ENCODE measurements at places on chromosomes 7 and 10. TPM values are rescaled to one million over a fixed set of nuclear protein-coding genes. Genes with fewer than 3 reads are reported as not detected.

Gene COA1
- total RNA-seq, result 47.3 TPM

Gene MYO1G
- total RNA-seq, result 0.25 TPM

Gene SPDYE5
- total RNA-seq, result not detected

Gene CCL24
- not detected for total RNA-seq

Gene FUOM
- 25.6 TPM for total RNA-seq

Gene ENTPD1
- total RNA-seq, result 3.5 TPM

Gene GIMAP2
- total RNA-seq, result 35.7 TPM

Gene EVX1
- not detected for total RNA-seq

Gene ASAH2
- total RNA-seq, result 0.64 TPM

Gene PBLD
- 2.5 TPM for total RNA-seq

Gene EPHB4
- total RNA-seq, result 146 TPM

Gene ELAPOR2
- 39.5 TPM for total RNA-seq

Gene ASZ1
- total RNA-seq, result not detected

Gene GSTO2
- 0.30 TPM for total RNA-seq

Gene SLC13A1
- total RNA-seq, result not detected

Gene DMBT1
- total RNA-seq, result not detected

Gene BEND7
- 8.8 TPM for total RNA-seq

Gene SIRT1
- 8.3 TPM for total RNA-seq

Gene VAX1
- total RNA-seq, result not detected

Gene SLC18A3
- total RNA-seq, result not detected

Gene POM121L12
- not detected for total RNA-seq
